ENCODE measurements at places on chromosomes 5 and 9.

GRCh38 chr5:14777187-14777586, 94.4 kb downstream of the ANKH start:
- no peak for DNase-seq

GRCh38 chr5:175861337-175862130, 9.8 kb upstream of the CPLX2 start:
- DNase-seq: peak; percentile 47

DNA sequence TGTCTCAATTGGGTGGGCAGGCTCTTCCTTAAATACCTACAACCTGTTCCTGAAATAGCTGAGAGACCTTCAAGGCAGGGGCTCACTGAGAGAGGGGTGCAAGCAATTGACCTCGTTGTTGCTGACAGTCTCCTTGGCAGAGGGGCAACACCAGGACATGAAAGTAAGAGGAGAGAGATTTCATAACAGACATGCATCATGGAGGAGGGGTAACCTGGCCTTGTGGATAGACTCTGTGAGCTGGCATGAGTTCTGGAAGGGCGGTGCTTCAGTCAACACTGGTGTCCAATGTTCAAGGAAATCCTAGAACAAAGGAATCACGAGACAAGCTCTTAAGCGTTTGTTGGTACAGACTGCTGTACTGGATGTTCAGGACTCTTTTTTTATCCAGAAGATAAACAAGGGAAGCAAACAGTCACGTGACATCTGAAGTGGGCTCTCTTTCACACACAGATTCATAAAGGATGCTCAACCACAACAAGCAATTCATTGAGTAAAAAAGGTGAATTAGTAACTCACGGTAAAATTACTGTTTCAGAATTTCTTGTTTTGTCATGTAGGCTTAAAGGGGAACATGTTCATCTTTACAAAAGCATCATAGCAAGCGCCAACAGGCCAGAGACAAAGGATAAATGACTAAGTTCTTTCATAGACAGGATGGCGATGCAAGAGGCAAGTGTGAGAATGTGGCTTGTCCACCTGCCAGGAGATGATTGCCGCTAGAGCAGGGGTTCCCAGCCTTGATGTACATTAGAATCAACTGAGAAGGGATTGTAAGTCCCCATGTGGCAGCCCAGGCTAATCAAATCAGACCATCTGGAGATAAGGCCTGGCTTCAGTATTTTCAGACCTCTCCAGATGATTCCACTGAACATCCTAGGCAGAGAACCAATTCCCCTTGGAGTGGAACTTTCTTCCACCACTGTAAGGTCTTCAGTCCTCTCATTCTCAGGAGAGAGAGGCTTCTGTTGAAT, 20.7 kb downstream of the ANKRA2 start:
- no peak for DNase-seq

DNA sequence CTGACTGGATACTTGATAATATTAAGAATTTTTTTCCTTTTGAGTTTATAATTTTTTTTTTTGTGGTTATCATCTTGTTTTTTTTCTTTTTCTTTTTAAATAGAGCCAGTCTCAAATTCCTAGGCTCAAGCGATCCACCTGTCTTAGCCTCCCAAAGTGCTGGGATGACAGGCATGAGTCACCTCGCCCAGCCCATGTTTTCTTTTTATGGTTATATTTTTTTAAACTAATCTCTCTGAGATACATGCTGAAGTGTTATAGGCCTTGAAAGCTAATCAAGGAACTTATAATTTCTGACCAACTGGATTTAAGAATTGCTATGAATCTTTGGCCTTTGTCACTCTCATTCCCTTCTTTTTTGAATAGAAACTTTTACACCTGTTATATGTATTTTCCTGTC, 6.8 kb upstream of the AMACR start:
- no peak for DNase-seq

GRCh38 chr9:72428329-72428728, 63.3 kb upstream of the ZFAND5 start:
- DNase-seq: no peak

DNA sequence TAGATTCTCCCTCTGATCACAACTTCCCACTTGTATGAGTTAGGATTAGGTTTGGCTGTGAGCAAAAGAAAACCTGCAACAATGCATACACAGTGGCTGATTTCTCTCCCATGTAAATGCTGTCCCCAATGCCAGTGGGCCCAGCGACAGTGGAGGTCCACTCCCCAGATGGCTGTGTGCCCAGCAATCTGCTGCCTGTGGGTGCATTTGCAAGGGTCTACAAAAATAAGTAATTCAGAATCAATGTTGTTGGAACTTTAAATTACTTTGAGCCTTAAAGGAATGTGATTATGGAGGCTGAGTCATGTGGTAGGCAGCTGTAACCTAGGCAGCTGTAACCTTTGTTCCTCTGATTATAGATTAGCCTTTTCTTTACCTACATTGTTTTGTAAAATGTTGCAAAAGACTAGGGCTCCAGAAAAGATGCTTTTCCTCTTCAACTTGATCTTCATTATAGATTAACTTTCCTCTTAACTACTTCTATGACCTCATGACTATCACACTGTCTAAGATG, 14.2 kb upstream of the MXD3 start:
- no peak for DNase-seq

- DNase-seq: no peak
These were observed 65.4 kb upstream of the IRX4 start for GRCh38 chr5:1948111-1948510.

- no peak for DNase-seq
These were observed 56.9 kb downstream of the HOMER1 start for GRCh38 chr5:79456890-79457583.

- DNase-seq: peak; percentile 15
These were observed 693 bp upstream of the RGS3 start for GRCh38 chr9:113462781-113463286.

GRCh38 chr5:135724617-135725016, 109.8 kb upstream of the SLC25A48 start:
- no peak for DNase-seq

- no peak for DNase-seq
These were observed 41.8 kb downstream of the CDO1 start for GRCh38 chr5:115774684-115775083.

GRCh38 chr5:6505416-6505755, 56.7 kb downstream of the UBE2QL1 start:
- DNase-seq: no peak

Data from neural progenitor cell (in vitro differentiated cells).